ENCODE measurements at places on chromosomes 6 and 20.

- no peak for ATAC-seq
Observed at GRCh38 chr6:111793711-111794111, 79.5 kb downstream of the FYN start.

GRCh38 chr6:166586424-166587156 lies at the start of gene RAMACL:
TSS of gene RAMACL (minus strand) at chr6:166586678. CDS start at chr6:166586477, 201 bp downstream.
- no peak for ATAC-seq

GRCh38 chr6:52420668-52421358 lies 671 bp downstream of the EFHC1 start:
- no peak for ATAC-seq

- ATAC-seq = no peak
Observed at GRCh38 chr6:31383149-31383548, 20.2 kb upstream of the MICA start.

GRCh38 chr20:63787302-63787701 lies 43.8 kb downstream of the ZBTB46 start:
- ATAC-seq = no peak

GRCh38 chr20:58177799-58178198 lies 50.7 kb downstream of the ANKRD60 start:
- ATAC-seq = no peak

- no peak for ATAC-seq
Observed at GRCh38 chr6:3966426-3966825, 112.5 kb downstream of the FAM217A start.

- ATAC-seq = peak; percentile 51
Observed at GRCh38 chr6:45613656-45614055, 235.9 kb upstream of the SUPT3H start.

GRCh38 chr6:153018355-153018754 lies 15.8 kb upstream of the MTRF1L start:
- no peak for ATAC-seq

DNA sequence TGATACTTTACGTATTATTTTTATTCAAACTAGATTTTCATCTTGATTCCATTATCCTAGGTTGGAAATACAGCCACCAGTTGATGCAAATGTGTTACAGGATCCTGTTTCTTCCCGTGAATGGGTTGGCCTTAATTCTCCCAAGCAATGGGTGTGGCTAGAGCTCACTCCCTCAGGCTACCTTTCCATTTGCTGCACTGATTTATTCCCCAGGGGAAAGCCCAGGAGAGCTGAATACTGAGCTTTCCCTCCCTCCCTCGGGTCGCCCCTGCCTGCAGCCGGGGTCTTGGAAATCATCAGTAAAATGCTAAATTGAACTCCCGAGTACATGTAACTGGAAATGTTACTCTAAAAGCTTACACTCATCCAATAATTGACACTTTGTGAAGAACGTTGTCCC lies 9.9 kb downstream of the SMOC2 start:
- no peak for ATAC-seq

- ATAC-seq = no peak
Observed at GRCh38 chr6:130578713-130579112, 212.9 kb downstream of the TMEM200A start.

- peak; percentile 63 for ATAC-seq
Observed at GRCh38 chr6:10545482-10545881, 24.3 kb downstream of the GCNT2 start.

- ATAC-seq = no peak
Observed at GRCh38 chr20:54162378-54163009, 11.3 kb downstream of the CYP24A1 start.

DNA sequence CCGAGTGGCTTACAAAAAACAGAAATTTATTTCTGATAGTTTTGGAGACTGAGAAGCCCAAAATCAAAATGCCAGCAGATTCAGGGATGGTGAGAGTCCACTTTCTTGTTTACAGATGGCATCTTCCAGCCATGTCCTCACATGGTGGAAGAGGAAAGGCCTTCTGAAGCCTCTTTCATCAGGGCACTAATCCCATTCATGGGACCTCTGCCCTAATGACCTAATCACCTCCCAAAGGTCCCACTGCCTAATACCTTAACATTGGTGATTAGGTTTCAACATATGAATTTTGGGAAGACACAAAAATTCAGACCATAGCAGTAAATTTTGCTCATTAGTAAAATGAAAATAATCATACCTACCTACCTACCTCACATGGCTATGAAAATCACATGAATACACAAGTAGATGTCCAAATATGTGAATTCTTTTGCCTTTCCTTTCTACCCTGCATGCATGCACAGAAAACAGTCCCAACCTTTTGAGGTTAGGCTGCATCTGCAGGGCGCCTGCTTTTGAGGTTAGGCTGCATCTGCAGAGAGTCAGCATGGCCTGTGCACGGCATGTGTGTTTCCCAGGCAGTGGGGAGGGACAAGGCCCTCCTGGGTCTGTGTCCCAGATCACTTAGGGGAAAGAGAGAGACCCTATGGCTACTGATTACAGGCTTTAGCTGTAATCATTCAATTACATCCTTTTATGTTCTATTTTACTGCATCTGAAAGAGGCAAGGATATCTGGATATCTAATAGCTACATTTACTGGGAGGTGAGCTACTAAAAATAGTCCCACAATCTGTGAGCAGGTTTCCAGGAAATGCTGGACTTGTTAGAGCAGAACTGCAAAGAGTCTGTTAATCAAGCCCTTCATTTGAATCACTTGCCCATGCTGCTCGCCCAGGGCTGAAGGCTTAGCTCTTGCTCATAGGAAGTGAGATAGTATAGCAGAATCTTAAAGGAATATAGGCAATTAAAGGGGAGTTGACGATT lies 497.7 kb upstream of the MARCKS start:
- no peak for ATAC-seq

DNA sequence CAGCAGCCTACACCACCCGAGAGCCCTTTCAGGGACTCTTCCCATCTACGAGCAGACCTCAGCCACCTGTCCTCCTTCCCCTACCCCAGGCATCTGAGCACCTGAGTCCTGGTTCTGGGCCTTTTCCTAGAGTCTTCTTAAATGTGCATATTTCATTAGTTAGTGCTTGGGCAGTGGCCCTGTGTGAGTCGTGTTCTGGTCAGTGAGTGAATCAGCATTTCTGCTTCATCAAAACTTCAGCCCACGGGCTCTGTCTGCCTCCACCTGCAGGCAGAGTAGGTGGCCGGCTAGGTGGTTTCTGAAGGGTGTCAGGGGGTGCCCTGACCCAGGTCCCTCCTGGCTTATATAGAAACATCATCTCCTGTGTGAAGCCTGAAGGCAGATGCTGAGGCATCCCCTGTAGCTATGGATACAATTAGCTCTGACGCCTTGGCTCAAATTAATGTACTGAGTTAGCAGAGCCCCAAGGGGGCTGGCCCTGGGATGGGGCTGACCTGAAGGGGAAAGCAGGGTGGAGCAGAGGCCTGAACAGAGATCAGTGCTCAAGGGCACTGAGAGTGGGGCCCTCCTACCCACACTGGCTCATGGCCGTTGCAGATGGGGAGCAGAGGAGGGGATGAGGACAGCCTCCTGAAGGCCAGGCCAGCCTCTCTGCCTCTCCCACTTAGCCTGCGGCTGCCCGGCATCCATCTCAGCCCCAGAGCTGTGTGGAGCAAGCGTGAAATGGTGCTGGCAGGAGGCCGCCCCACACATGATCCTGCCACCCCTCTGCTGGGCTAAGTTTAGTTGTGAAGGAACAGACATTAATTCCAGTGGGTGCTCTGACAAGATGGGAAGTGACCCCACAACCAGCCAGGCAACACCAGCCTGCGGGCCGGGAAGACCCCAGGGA lies 13.6 kb downstream of the IP6K3 start:
- ATAC-seq = no peak

- ATAC-seq = no peak
Observed at GRCh38 chr6:110085285-110085684, 94.2 kb downstream of the WASF1 start.

DNA sequence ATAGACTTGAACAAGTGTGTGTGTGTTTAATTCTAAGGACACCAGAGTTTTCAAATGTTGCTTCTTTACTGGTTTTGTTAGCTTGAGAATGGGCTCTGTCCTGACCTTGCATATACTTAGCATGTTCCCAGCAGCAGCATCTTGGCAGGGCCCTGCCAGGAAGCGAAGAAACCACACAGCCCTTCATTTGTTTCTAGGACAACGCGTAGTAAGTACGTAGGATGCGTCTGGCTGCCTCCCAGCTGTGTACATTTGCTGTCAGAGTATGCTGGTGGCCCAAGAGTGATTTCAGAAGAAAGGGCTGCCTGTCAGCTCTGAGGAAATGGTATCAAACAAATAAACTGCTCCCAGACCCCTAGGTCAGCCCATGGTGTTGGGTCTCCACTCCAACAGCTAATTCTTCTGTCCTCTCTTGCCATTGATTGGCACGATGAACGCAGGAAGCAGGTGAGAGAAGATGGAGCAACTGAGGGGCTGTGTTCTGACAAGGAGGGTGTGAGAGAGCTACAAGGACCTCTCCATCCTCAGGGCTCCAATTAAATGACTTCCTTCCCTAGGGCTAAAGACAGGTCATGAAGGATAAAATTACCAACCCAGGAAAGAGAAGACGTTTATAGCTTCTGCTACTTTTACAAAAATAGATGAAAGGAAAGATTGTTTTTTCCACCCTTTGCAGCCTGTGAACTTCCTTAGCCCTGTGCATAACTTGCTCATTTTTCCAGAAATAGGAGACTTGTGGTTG lies 55.9 kb upstream of the HDDC2 start:
- no peak for ATAC-seq

DNA sequence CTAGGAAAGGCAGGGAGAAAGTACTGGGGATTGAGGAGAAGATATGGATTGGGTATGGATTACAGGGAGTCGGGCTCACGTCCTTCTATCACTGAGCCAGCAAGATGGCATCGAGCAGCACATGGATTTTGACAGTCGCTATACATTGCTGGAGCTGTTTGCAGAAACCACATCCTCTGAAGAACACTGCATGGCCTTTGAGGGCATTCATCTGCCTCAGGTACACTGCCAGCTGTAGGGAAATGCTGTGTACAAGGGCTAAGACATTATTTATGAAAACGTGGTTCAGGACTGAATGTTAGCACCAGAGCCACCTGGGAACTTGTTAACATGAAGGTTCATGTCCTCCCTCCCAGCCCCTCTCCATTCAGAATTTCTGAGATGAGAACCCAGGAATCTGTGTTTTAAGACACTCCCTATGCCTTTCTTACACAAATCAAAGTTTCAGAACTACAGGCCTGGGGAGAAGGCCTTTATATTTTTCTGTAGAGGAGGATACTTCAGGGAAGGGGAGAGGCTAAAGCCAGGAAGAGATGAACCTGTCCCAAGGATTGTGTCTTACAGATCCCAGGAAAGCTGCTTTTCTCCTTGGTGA lies 3.5 kb downstream of the CUL9 start:
- no peak for ATAC-seq

DNA sequence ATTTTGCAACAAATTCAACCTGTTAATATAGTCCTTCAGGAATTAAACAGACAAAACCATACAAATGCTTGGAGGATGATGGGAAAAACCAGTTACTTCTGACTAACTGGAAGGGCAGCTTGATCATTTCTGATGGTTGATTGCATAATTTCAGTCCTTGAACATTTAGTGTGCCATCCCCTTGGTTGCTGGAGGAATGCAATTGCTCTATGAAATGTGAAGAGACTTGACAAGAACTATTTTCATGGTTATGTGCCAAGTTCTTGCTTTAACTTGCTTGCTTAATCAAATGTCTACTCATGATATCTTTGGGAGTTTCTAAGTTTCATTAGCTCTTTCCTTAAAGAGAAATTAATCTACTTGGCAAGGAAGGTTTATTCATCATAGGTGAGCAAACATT lies 45.2 kb downstream of the ANKEF1 start:
- no peak for ATAC-seq

- no peak for ATAC-seq
Observed at GRCh38 chr6:16388488-16388887, 150.1 kb downstream of the GMPR start.

DNA sequence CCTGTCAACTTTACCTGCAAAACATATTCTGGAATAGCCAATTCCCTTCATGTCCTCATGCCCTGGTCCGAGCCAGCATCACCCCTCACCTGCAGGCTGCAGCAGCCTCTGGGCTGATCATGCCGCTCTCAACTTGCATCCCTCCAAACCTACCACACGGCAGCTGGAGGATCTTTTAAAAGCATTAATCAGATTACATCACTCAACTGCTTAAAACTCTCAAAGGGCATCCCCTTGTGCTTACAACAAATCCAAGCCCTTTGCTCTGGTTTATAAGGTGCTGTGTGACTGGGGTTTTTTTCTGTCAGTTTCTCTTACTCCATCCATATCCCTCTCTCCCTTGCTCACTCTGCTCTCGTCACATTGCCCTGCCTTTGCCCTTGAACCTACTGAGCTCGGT lies 24.0 kb downstream of the CD40 start:
- no peak for ATAC-seq

DNA sequence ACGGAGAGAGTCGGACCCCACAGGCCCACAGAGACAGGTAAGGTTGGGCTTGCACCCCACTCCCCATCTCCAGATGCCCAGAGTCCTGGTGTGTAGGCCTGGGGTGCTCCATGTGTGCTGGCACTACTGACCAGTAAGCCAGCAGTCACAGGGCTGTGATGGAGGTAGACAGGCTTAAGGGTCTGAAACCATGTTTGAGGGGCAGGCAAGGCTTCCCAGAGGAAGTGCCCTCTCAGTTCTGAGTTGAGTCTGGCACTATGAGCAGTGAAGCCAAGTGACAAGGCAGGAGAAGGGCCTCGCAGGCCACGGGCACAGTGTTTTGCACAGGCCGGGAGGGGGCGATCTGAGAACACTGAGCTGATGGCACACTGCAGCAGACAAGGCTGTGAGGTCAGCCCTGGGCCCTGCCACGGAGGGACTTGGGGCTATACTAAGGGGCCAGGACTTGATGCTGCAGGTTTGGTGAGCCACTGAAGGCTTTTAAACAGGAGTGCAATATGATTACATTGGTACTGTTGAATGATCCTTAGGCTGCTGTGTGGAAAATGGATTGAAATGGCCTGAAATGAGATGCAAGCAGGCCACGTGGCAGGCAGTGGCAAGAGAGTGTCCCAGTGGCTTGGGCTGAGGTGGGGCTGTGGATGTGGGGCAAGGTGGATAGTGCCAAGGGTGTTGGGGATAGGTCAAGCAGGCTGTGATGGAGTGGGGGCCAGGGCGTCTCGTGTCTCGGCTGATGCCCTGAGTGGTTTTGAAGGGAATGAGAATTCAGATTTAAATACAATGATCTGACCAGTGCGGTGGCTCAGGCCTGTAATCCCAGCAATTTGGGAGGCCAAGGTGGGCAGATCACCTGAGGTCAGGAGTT lies 20.3 kb downstream of the TTBK1 start:
- ATAC-seq = peak; percentile 78

- no peak for ATAC-seq
Observed at GRCh38 chr6:122145741-122146240, 253.7 kb upstream of the HSF2 start.

- ATAC-seq = no peak
Observed at GRCh38 chr20:10812759-10813327, 139.0 kb upstream of the JAG1 start.

DNA sequence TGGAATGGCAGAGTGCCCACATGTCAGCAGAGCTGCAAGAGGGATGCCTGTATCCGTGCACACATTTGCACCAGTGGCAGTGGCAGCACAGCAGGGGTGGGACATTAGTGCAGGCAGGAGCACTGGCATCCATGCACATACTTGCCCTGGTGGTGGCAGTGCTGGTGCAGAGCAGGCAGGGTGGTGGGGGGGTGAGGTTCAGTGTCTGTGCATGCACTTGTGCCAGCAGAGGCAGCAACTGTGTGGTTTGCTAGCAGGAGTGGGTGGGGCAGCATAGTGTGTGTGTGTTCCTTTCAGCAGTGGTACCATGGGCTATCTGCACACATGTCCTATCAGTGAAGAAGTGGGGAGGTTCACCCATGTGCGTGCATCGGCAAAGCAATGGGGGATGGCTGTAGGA lies 151.6 kb downstream of the EPM2A start:
- ATAC-seq = no peak

- peak; percentile 22 for ATAC-seq
Observed at GRCh38 chr6:92700411-92700810, 718.9 kb downstream of the EPHA7 start.

- no peak for ATAC-seq
Observed at GRCh38 chr6:35391240-35391968, 49.0 kb downstream of the PPARD start.
